ENCODE measurements at places on chromosomes 2 and 18.

- DNase-seq, result no peak
These were observed 797.8 kb downstream of the CCDC85A start for GRCh38 chr2:56981554-56981953.

DNA sequence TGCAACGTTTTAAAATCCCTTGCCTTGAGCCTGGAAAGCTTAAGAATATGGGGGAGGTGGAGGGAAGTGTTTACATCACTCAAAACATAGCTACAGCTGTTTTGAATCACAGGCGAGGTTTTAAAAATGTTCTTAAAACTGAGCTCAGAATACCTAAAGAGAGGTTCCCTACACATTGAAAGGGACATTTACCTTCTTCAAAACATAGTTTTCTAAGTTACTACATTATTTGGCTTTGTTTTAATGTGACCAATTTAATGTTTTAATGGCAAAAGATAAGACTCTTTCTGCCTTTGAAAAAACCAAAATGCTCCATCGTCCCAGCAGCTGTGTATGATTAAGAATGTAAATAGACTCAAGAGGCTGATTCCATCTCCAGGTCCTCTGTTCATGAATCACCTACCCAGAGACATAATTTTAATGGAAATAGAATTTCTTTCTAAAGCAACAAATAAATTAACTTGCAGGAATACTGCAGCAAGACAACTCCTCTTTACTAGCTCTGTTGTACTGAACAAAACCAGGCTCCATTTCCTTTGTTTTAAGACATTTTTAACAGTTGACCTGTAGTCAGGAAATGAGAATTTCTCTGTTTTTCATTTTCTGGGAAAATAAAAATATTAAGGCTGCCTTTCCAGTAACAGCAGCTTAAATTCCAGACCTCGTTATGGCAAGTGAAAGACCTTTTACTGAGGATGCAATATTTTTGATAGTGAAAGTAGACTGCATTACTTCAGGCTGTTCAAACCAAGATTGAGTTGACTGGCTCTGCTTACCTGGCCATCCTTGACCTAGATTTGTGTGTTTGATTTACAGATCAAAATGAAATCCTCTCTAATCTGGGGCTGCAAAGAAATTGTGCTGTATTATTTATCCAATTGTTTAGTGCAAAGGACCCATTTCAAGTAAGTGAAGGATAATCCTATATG, 33.7 kb upstream of the WDR75 start:
- DNase-seq, result no peak

DNA sequence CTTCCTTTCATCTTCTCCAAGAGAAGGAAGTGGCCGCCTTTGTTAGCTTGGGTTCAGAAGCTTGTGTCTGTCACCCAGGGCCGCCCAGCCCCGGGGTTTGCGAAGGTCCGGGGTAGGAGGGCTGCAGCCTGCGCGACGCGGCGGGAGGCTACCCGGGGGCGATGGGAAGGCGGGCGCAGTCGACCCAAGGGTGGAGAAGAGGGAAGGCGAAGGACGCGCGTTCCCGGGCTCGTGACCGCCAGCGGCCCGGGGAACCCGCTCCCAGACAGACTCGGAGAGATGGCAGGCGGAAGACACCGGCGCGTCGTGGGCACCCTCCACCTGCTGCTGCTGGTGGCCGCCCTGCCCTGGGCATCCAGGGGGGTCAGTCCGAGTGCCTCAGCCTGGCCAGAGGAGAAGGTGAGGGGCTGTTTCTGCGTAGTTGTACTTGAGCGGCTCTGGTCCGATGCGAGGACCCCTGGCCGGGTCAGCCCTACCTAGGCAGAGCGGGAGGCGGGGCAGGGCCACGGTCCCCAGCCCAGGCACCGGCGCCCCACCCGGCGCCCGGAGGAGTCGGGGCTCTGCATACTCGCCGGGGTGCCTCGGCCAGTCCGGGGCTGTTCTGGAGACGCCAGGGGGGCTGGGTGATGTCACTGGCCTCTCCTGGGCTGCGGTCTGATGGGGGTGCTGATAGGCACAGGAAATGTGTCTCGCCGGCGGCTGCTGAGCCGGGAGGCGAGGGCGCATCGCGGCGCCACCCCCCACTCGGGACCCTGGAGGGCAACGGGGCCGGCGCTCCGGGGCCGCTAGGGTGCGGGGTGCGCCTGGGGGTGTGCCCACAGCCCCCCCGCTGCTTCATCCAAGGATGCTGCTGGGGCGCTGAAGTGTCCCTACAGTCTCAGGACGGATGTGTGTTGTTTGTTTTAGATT, at the start of gene QPCT:
QPCT (plus strand) TSS at position 178 of the 909 bp plus-strand sequence; CDS start at position 280, 102 bp downstream.
- DNase-seq, result no peak

GRCh38 chr2:112625474-112626114, 20.1 kb upstream of the SLC20A1 start:
- DNase-seq, result no peak

GRCh38 chr2:241506793-241507429, 1.5 kb downstream of the STK25 start:
- DNase-seq, result no peak

GRCh38 chr2:240648650-240649275, 23.5 kb downstream of the GPR35 start:
- no peak for DNase-seq

- DNase-seq, result no peak
These were observed 70.9 kb downstream of the ZNF385B start for GRCh38 chr2:179790235-179791217.

- DNase-seq, result no peak
These were observed 10.8 kb upstream of the SMAD7 start for GRCh38 chr18:48961547-48961946.

- no peak for DNase-seq
These were observed 297.4 kb downstream of the TGIF1 start for GRCh38 chr18:3747176-3747973.

- no peak for DNase-seq
These were observed 126.8 kb upstream of the UNC80 start for GRCh38 chr2:209644842-209645241.
